ENCODE measurements at places on chromosomes 7 and 10. TPM values are rescaled to one million over a fixed set of nuclear protein-coding genes. Genes with fewer than 3 reads are reported as not detected.

The HOXA9 gene
- total RNA-seq, result 70.8 TPM

The TLL2 gene
- 14.1 TPM for total RNA-seq

The PBLD gene
- 10.6 TPM for total RNA-seq

The ALOX5 gene
- 32.4 TPM for total RNA-seq

The C7orf25 gene
- total RNA-seq, result 13.5 TPM

The LIPN gene
- total RNA-seq, result not detected

The MMP21 gene
- total RNA-seq, result not detected

The ABCB4 gene
- total RNA-seq, result 2.9 TPM

The PRPF18 gene
- 41.0 TPM for total RNA-seq

The FFAR4 gene
- not detected for total RNA-seq

The GRID2IP gene
- 0.69 TPM for total RNA-seq

The SPDYE6 gene
- not detected for total RNA-seq

The GCK gene
- 0.10 TPM for total RNA-seq

The NOS3 gene
- total RNA-seq, result 0.15 TPM

The EIF3A gene
- total RNA-seq, result 96.6 TPM

The PNLIPRP3 gene
- total RNA-seq, result not detected

The NANOS1 gene
- total RNA-seq, result 2.5 TPM

The CC2D2B gene
- total RNA-seq, result 0.30 TPM

The TAS2R41 gene
- total RNA-seq, result not detected

The CD36 gene
- 0.70 TPM for total RNA-seq

The LMOD2 gene
- not detected for total RNA-seq

The PRLHR gene
- not detected for total RNA-seq

The TMEM229A gene
- not detected for total RNA-seq

The TDRD1 gene
- 8.1 TPM for total RNA-seq

The VGF gene
- total RNA-seq, result 1.2 TPM

The CFAP70 gene
- total RNA-seq, result 3.7 TPM

The DENND2A gene
- total RNA-seq, result 67.9 TPM

Data from renal cortical epithelial cell (primary cell).